Fibroblast of the aortic adventitia (primary cell): ENCODE measurements at places on chromosomes 3 and 15.

DNA sequence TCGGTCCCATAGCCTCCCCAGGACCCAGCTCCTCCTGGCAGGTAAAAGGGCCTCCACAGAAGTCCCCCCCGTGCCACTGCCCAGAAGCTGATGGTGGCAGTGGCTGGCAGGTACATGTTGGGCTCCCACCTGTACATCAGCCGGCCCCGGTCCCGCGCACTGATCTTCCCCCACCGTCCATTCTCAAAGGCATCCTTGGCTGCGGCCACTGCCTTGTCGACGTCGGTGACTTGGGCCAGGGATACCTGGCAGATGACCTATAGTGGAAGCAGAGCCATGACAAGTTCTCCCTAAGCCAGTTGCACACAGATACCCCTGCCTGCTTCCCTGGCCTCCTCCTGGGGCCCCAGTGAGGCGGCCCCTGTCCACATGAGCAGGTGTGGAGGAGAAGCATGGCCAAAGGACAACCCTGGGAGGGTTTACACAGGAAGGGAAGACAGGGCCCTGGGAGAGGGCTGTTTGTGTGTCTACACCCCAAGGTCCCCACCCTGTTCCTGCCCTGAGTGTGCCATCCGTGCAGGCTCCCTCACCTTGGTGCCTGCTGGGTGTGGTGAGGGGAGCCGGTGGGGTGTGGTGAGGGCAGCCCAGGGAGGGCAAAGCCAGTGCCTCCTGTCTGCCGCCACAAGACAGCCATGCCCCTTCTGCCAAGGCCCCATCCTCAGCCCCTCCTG is 44.8 kb downstream of the ALDH1L1 start:
- no peak for DNase-seq

DNA sequence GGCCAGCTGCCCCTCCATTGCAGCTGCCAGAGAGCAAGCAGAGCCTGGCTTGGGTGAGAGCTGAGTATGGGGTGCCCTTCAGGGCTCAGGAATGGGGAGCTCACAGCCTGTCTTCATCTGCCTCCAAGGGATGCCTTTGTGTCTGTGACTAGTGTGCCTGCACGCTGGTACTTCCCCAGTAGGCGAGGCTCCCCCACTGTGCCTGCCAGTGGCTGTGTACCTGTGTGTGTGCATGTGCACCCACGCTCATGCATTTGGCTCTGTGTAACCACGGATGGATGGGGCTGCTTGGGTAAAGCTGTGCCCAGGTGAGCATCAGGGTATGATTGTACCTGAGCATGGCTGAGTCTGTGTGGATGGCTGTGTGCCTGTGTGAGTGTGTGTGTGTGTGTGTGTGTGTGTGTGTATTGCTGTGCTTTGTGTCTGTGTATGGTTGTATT is 2.3 kb upstream of the GRM2 start:
- DNase-seq = no peak

DNA sequence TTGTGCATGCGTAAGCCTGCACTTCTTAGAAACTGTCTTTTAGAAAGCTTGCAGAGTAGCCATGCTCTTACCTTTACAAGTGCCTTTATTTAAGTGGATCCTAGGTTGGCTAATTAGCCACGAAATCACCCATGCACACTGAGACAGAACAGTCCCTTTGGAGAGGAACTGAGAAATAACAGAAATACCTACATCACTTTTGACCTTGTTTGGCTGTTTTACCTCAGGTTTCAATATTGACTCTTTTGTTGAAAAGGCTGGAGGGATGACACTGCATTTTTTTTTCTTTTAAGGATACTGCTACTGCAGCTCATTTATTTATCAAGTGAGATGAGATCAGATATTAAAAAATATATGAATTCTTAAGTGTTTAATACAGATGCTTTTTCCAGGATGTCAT is 155.6 kb upstream of the GOLIM4 start:
- DNase-seq = no peak

DNA sequence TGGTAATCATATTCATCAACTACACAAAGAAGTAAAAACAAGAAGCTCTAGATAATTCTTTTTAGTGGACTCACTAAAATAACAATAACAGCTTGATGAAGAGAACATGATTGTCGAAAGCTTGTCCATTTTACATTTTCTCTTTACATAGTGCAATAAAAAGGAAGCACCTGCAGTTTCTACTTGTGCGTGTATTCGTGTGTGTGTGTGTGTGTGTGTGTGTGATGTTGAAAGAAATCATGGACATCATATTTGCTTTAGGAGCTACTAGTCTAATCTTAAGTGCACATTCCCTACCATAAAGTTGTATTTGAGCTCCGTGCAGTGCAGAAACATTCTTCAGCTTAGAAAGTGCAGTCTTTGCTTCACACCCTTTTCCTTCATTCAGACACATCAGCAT is 288.8 kb downstream of the ZBTB20 start:
- no peak for DNase-seq
